Hepatocyte (in vitro differentiated cells): ENCODE measurements at places on chromosomes 7 and 10.

GRCh38 chr10:43882711-43883110 lies 234.0 kb upstream of the ZNF32 start:
- no peak for DNase-seq

- no peak for DNase-seq
These were observed 94.3 kb downstream of the PRPF18 start for GRCh38 chr10:13681095-13681494.

- DNase-seq: no peak
These were observed 47.1 kb upstream of the UCN3 start for GRCh38 chr10:5317547-5318107.

DNA sequence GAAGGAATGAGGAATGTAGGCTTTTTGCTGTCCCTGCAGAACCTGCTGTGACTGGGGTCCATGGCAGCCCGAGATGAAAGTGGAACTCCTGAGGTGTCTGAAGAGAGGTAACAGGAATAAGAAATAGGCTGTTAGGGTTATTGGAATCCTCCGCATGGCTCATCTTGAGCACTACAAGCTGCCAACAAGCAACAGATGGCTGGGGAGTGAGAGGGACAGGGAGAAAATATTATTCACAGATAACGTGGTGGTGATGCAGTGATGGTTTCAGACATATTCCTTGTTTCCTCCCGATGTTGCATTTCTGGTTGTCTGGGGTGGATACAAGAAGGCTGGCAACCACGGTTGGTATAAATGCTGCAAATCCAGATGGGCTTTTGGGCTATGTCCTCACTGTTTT lies 46.1 kb downstream of the AP3M1 start:
- DNase-seq: no peak

DNA sequence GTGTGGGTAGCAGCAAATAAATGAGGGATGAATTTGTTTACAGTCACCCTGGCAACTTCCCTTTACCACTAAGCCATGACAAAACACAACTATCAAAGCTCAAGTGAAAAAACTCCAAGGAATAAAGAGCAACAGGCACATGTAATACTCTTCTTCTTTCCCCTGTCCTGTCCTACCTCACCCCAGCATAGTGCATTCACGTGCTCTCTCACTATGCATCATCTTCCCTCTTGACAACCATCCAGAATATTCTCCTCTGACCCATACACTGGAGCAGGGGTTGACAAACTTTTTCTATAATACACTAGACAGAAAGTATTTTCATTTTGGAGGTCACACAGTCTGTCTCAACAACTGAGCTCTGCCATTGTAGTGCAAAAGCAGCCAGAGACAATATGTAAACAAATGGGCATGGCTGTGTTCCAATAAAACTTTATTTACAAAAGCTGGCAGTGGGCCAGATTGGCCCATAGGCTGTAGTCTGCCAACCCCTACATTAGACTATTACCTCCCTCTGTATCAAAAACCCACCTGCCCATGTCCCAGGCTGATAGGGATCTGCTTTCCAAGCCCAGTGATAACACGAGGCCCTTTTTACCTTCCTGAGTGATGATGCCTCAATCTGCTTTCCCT lies 354.5 kb downstream of the FGFR2 start:
- DNase-seq: no peak

DNA sequence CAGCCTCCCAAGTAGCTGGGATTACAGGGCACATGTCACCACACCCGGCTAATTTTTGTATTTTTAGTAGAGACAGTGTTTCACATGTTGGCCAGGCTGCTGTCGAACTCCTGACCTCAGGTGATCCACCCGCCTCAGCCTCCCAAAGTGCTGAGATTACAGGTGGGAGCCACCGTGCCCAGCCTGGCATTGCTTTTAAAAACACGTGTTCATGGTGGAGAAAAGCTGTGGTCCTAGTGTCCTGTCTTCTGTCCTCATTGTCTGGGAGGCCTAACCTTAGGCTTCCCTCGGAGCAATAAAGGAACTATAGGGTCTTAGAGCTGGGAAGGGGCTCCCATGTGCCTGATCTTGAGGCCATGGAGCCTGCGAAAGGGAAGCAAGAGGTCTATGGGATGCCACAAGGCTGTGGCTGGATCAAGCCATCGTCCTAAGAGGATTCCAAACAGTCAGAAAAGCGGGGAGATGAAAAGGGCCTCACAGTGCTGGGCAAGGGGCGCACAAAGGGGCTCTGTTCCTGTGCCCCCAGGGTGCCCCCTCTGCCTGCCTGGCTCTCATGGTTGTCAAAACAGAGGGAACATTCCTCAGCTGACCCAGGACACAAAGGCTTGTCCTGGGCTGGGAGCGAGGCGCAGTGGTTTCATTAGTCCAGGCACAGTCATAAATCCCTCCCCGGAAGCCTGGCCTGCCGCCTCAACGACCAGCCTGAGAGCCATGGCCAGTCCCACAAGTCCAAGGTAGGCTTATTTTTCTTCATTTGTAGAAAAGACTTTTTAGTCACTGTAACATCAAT lies 106.6 kb upstream of the TNS3 start:
- DNase-seq: no peak

GRCh38 chr7:130907439-130907838 lies 173.4 kb upstream of the KLF14 start:
- no peak for DNase-seq

DNA sequence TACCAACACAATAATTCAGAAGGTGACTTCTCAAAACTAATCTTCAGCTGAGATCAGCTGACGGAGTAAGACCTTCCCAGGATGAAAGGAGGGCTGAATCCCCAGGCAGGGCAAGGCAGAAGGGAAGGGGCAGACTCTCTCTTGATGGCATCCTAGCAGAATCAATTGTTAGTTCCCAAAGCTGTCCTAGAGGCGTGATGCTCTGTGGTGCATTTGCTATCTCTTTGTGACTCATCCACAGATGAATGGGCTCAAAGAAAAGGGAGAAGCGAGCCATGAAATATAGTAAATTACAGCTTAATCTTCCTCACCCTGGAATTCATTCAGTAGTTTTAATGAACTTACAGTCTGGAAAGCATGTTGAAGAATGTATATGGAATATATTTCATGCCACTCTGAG lies 37.2 kb downstream of the PDE1C start:
- no peak for DNase-seq
